ENCODE measurements at places on chromosomes 5 and 9.

DNA sequence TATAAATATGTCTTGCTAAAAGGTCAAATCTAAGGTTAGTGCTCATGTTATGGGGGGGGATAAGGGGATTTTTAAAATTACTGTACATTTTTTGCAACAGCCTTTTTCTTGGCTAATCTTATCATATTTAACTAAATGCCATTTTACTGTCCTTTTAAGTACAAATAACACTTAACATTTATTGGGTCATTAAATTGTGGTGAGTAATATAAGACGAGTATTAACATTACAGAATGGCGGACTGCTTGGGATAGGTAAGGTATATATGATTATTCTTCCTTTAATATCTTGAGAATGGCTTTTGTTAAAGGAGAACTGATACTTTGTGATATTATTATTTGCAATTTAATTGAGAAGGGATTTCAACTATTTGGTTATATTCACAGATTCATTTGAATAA is 33.2 kb downstream of the GPR151 start:
- DNase-seq: no peak

GRCh38 chr5:139272471-139273321 is 20.8 kb upstream of the MATR3 start:
- DNase-seq: no peak

DNA sequence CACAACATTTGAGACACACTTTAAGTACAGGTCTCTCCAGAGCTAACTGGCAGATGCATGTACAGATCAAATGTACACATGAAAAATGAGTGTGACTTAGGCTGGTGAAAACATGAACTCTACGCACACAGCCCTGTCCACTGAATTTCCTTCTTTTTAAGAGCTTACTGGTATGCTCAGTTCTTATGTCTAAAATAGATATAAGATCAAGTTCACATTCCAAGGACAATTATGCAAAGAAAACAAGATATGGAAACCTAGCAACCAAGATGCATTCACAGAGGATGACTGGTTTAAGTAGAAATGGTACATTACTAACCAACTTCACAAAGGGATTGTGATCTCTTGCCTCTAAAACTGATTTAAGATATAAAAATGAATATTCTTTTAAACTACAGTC is 56.7 kb downstream of the TLE1 start:
- no peak for DNase-seq

- no peak for DNase-seq
These were observed 81.2 kb upstream of the MIER3 start for GRCh38 chr5:57033103-57033502.

GRCh38 chr5:133389066-133389590 is 223.2 kb downstream of the FSTL4 start:
- DNase-seq: no peak

DNA sequence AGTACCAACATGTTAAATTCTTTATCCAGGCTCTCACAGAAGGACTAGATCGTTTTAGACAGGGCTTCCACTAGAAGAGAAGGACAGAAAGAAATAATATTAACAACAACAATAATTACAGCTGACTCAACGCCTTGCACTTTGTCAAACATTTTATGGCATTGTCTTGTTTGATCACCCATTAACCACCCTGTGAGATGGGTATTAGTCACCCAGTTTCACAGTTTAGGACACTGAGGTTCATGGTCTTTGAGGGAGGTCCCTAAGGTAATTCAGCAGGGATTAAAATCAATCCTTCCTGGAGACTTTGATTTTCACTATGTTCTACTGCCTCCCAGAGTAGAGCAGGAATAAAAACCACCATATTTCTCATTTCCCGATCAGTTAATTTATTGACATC is 51.4 kb upstream of the BNC2 start:
- DNase-seq: no peak

DNA sequence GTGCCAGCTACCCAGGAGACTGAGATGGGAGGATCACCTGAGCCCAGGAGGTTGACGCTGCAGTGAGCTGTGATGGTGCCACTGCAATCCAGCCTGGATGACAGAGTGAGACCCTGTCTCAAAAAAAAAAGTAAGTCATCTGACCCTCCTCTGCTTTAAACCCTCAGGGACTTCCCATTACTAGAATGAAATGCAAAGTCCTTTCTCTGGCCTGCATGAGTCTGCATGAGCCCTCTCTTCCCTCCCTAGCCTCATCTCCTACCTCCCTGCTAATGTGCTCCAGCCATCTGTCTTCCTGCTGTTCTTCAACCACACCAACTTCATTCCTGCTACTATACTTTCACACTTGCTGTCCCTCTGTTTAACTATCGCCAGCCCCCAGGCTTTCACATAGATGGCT is 15.3 kb downstream of the IL5 start:
- DNase-seq: no peak

- DNase-seq: no peak
These were observed 28.6 kb downstream of the ALDH1A1 start for GRCh38 chr9:72924154-72924790.

DNA sequence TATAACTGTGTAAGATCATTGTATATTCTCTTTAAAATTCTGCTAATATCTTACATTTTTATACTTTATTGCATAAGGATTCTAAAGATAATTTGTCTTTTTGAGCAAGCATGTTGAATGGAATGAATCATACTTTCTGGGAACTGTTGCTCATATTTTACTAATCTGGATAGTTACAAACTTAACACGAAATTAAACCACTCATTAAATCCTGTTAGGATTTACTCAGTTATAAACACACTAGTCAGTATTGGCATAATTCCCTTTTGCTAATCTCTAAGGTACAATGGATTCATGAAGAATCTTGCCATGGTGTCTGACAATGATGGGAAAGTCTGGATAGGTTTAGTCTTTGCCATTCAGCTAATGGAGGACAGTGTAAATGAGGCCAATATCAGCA is 338.1 kb upstream of the SMC2 start:
- no peak for DNase-seq

GRCh38 chr9:130606887-130607600 is 27.7 kb downstream of the FUBP3 start:
- no peak for DNase-seq

DNA sequence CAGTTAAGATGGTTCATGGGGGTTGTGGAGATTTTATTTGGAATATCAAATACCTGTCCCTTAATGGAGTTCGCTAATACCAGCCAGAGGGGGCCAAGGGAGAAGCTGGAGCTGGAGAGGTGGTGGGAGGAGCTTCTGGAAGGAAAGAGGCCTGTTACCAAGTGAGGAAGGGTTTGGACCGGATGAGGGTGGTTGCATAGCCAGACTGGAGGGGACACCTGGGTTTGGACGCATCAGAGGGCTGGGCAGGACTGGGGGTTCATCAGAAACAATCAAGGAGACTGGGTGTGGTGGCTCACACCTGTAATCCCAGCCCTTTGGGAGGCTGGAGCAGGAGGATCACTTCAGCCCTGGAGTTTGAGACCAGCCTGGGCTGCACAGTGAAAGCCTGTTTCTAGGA is 111.8 kb upstream of the IER5L start:
- DNase-seq: no peak

GRCh38 chr5:72597456-72597948 is 90.3 kb upstream of the ZNF366 start:
- no peak for DNase-seq

Data from NCI-H2107 (cell line).